Activated T-cell treated with anti-CD3 and anti-CD28 coated beads, Interleukin-2, amount 50 U/mL, for 48 hours (primary cell): ENCODE measurements at places on chromosomes 13 and 19.

GRCh38 chr19:6362351-6362801 lies 1.0 kb downstream of the CLPP start:
- DNase-seq = peak; percentile 58

GRCh38 chr19:7682175-7682855 lies 1.7 kb downstream of the TRAPPC5 start:
- DNase-seq = no peak

- no peak for DNase-seq
These were observed 30.3 kb upstream of the ZNF492 start for GRCh38 chr19:22603518-22604440.

DNA sequence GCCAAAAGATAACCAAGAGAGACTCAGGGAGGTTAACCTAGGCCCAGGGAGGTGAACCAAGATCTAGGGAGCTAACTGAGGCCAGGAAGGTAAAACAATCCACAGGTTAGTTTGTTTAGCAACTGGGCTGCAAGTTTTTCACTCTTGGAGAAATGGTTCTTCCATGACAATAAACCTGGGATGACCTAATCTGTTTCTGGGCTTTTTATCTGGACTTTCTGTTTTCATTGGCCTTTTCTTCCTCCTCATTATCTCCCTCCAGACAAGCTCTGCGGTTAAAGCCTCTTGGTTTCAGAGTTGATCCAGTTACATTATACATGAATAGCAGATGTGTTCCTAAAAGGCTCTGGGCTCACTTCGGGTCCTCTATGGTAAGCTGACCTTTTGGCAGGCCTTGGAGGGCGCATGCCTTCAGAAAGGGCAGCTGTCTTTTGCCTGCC lies 44.2 kb downstream of the PCDH8 start:
- DNase-seq = no peak

DNA sequence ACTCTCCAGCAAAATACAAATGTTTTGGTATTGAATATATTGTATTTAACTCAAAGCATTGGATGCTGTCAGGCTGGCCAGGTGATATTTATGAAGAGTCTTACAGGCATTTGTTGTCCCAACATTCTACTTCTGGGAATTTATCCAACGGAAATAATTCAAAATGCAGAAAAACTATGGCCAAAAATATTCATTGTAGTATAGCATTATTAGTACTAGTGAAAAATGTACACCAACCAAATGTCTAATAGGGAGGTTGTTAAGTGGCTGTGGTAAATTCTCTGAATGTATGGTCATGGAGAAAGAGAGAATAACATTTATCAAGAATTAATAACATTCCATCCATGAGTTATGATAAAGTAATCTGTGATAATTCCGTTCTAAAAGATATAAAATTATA lies 38.6 kb upstream of the GAS6 start:
- no peak for DNase-seq

DNA sequence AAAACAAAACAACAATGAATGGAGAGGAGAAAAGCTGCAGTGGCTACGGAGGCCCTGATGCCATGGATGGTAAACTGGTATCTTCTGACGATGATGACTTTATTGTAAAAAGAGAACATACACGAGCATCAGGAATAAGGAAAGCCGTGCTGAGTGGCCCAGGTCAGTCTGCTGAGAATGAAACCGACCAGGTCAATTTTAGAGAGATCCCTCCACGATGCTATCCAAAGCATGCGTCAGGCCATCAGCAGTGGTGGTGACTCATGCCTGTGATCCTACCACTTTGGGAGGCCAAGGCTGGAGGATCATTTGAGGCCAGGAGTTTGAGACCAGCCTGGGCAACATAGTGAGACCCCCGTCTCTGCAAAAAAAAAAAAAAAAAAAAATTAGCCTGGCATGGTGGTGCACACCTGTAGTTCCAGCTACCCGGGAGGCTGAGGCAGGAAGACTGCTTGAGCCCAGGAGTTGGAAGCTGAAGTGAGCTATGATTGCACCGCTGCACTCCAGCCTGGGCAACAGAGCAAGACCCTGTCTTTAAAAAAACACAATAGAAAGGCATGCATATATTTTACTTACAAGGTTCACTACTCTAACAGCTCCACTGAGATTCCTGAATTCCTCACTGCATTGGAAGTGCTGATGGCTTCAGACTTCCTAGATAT lies 62.3 kb downstream of the GADD45B start:
- no peak for DNase-seq

GRCh38 chr13:44718467-44718866 lies 142.3 kb upstream of the TSC22D1 start:
- DNase-seq = no peak

GRCh38 chr19:10285393-10285792 lies 1.4 kb upstream of the ICAM4 start:
- DNase-seq = no peak

DNA sequence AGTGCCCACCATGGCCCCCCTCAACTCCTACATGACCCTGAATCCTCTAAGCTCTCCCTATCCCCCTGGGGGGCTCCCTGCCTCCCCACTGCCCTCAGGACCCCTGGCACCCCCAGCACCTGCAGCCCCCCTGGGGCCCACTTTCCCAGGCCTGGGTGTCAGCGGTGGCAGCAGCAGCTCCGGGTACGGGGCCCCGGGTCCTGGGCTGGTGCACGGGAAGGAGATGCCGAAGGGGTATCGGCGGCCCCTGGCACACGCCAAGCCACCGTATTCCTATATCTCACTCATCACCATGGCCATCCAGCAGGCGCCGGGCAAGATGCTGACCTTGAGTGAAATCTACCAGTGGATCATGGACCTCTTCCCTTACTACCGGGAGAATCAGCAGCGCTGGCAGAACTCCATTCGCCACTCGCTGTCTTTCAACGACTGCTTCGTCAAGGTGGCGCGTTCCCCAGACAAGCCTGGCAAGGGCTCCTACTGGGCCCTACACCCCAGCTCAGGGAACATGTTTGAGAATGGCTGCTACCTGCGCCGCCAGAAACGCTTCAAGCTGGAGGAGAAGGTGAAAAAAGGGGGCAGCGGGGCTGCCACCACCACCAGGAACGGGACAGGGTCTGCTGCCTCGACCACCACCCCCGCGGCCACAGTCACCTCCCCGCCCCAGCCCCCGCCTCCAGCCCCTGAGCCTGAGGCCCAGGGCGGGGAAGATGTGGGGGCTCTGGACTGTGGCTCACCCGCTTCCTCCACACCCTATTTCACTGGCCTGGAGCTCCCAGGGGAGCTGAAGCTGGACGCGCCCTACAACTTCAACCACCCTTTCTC lies 8.2 kb downstream of the FOXA3 start:
- no peak for DNase-seq

- DNase-seq = no peak
These were observed 31.5 kb upstream of the IRS2 start for GRCh38 chr13:109817591-109818535.

GRCh38 chr13:47303626-47304025 lies 406.8 kb upstream of the HTR2A start:
- no peak for DNase-seq

- DNase-seq = peak; percentile 19
These were observed 13.0 kb downstream of the ZIC5 start for GRCh38 chr13:99958406-99959126.

- DNase-seq = no peak
These were observed 34.9 kb downstream of the LRCH1 start for GRCh38 chr13:46587807-46588418.

DNA sequence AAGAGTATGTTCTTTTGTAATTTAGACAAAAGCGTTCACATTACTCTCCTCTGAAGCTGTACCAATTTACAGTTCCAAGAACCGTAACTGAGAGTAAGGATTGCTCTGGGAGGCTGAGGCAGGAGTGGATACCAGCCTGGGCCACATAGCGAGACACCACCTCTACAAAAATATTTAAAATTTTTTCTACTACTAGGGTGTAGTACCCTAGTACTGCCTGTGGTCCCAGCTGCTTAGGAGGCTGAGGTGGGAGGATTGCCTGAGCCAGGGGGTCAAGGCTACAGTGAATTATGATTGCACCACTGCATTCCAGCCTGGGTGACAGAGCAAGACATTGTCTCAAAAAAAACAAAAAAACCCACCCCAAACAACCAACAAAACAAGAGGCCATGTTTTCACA lies 12.1 kb upstream of the CYP2A6 start:
- DNase-seq = no peak

DNA sequence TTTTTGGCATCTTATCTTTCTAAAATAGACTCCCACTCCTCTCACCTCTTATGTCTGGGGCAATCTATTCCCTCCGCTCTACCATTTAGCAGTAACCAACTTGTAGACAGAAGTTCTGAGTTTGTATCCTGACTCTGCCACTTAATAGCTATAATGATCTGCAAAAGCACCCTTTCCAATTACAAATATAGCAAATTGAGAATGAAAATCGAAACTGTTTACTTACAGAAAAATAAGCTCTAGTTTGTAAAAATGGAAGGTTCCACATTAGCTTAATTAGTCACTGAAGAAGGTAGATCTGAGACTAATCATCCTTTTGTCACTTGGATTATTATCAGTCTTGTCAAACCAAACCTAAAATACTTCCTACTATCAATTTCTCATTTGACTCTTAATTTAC lies 409.3 kb downstream of the DIAPH3 start:
- no peak for DNase-seq

GRCh38 chr19:18089726-18090125 lies 3.0 kb upstream of the IL12RB1 start:
- no peak for DNase-seq

- DNase-seq = no peak
These were observed 29.1 kb downstream of the TNFRSF19 start for GRCh38 chr13:23599083-23599925.

- DNase-seq = no peak
These were observed 25.6 kb upstream of the CSNK1A1L start for GRCh38 chr13:37131092-37131491.

GRCh38 chr19:10074153-10074552 lies 12.0 kb upstream of the SHFL start:
- DNase-seq = peak; percentile 60

GRCh38 chr19:17855280-17856152 lies 4.2 kb upstream of the RPL18A start:
- peak; percentile 97 for DNase-seq
